ENCODE measurements at places on chromosomes 3 and 15.

- peak; percentile 79 for DNase-seq
Measured at GRCh38 chr3:127590593-127591465, at the start of gene TPRA1. TPRA1 (minus strand) TSS chr3:127590733; CDS start chr3:127580146, 10,587 bp downstream.

GRCh38 chr15:71051539-71051938 lies 63.7 kb upstream of the THSD4 start:
- DNase-seq: no peak

DNA sequence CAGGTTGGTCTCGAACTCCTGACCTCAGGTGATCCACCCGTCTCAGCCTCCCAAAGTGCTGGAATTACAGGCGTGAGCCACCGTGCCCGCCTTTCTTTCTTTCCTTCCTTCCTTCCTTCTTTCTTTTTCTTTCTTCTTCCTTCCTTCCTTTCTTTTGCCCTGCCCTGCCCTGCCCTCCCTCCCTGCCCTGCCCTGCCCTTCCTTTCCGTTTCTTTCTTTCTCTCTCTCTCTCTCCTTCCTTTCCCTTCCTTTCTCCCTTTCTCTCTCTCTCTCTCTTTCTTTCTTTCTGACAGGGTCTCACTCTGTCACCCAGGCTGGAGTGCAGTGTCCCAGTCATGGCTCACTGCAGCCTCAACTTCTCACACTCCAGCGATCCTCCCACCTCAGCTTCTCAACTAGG lies 74.6 kb downstream of the UMPS start:
- DNase-seq: no peak

DNA sequence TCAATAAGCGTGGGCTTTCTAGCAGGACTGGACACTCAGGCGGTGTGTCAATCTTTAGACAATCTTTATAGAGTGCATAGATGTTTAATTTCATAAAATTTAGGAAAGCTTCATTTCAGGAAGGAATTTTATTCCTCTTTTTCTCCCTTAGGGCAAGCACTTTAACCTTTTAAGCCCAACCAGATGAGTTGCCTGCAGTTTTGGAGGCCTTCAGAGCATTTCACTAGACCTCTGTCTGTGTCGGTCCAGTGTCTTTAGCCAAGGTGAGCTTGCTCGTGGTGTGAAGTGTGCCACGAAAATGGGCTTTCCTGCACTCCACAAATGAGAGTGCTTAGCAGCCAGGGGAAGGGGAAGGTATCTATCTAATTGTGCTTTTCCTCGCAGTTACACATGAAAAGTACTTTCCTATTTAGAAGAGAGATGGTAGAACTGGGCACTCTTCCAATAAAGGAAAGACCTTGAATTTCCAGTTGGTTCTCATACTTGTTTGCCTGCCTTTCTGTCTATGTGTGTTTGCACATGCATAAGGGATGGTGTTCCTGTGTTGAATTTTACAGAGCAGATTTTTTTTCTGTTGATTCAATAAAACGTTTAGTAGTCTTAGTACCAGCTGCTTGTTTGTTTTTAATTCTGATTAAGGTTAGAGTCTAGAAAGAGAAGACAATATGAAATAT lies 53.6 kb downstream of the FEZF2 start:
- DNase-seq: no peak

DNA sequence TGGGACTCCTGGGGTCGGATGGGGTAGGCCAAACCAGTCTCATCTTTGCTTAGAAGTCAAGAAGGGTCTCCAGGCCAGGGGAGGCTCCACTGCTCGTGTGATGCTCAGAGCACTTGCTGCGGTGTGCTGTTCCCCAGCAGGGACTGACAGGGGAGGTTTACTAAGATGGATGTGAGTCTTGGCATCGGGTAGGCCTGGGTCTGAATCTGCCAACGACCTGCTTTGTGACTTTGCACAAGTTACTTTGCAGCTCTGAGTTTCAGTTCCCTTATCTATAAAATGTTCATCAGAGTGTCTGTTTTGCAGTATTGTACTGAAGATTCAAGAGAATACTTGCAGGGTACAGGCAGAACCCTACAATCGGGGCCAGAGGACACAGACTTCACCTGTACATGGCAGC lies 17.3 kb upstream of the CDCP1 start:
- DNase-seq: no peak

DNA sequence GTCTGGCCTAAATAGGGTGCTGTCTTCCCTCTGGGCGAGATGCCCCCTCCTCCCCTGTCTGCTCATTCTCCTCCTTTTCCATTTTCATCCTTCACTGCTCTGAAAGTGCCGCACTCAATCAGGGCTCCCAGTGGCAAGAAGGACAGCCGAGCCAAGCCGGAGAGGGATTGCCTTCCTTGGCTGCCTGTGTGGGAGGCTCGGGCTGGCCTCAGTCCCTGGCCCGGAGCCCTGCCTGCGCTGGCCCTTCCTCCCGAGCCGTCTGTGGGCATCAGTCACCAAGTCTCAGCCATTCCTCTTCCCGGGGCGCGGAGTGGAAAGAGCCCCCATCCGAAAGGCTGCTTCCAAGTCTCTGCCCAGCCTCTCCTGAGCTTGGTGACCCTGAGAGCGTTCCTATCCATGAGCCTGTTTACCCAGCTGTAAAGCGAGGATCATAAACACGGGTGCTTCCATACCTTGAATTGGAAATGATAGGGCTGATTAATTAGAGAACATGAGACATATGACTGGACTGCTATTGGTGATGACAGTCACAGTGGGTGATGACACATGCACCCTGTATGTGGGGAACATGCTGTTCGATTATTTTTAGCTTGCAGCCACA lies 59.1 kb upstream of the TLE3 start:
- DNase-seq: no peak

GRCh38 chr3:152202976-152203626 lies 65.6 kb upstream of the MBNL1 start:
- no peak for DNase-seq

- no peak for DNase-seq
Measured at GRCh38 chr3:106452096-106452495, 583.3 kb upstream of the CBLB start.

- no peak for DNase-seq
Measured at GRCh38 chr3:171874251-171874681, 31.1 kb downstream of the TMEM212 start.

DNA sequence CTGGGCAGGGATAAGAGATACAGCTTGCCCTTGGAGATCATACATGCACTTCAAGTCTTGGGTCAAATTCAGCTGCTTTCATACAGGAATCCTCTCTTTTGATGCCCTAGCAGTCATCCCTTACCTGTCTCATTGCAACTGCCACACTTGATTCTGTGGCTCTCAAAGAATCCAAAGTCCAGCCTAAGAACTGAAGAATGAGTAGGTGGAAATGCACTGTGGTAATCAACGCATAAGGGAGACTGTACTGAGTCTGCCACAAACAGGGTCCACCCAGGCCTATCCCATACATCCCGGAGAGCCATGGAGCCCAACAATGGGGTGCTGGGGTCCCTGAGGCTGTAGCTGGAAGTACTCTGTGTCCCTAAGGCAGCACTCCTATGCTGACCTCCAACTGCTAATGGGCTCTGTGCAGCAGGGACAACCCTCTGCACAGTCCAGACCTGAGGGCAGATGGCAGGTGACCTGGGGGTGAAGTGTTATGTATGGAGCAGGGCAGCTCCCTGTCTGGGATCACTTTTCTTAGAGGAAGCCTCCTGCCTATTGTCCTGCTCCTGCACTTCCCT lies 1.7 kb upstream of the VPS18 start:
- DNase-seq: no peak

DNA sequence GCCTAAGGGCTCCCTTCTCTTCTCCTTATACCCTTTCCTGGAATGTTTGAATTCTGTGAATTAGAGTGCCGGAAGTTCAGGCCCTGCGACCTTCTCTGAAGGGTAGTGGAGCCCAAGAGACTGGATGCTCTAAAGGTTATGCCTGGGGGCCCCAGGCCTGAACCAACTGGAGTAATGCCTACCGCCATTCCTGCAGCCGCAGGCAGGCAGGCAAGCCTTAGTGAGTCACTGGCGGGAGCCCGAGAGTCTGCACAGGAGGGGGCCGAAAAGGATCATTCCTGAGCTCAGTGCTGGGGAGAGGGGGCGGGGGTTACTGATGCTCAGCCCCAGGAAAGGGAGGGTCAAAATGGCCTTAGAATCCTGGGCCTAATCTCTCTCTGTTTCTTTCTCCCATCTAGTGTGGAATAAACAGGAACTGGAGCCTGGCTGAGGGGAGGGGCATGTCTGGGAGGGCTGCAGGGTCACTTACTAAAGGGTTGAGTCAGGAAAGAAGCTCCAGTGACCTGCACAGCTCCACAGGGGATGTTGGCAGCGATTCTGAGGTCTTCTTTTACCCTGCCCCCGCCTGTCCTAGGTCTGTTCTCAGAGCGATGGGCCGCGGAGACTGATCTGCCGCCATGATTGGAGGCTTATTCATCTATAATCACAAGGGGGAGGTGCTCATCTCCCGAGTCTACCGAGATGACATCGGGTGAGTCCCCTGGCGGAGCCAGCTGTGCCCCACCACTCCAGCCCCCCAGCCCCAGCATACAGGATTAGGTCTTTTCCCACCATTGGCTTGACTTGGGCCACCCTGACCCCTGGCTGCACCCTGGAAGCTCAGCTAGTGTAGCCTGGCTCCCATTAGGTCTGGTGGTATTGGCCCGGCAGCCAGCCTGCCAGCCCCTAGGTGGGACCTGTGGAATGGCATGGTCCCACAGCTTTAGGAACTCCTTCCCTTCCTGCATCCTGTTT lies 2.0 kb downstream of the AP2M1 start:
- no peak for DNase-seq

- no peak for DNase-seq
Measured at GRCh38 chr3:122602011-122602710, 24.7 kb downstream of the PARP15 start.

- DNase-seq: no peak
Measured at GRCh38 chr15:32956006-32956405, 238.2 kb downstream of the GREM1 start.

DNA sequence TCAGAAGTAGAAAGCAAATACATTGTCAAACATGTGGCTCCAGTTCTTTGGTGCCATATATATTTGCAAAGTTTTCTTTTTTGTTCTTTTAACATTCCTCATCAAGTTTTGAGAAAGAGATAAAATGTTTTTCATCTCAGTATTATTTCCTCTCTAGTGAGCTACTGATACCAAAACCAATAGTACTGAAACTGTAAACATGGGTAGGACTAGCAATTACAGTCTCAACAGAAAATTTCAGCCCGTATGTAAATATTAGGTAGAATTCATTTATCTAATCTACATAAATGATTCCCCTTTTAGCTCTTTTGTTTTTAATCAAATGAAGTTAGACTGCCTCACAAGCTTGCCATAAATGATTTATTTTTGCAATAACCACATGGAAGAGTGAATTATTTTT lies 21.4 kb downstream of the SECISBP2L start:
- no peak for DNase-seq

GRCh38 chr3:125200731-125201139 lies 11.8 kb downstream of the SLC12A8 start:
- DNase-seq: no peak

DNA sequence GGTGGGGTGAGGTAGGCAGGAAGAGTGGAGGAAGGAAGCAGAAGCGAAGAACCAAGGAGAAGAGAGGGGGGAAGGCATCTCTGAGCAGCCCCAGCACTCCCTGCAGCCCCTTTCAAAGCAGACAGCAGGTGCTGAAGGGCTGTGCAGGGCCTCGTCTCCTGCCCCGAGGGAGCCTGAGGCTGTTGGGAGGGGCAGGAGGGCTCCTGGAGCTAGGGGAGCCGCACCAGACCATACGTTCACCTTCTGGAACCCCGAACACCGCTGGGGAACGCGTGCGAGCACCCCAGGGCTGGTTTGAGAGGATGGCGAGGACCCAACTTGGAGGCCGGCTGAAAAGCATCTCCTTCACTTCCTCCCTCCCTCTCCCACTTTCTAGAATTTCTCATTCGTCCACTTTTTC lies 259.8 kb downstream of the FAM43A start:
- no peak for DNase-seq

- DNase-seq: no peak
Measured at GRCh38 chr3:54506603-54507002, 384.3 kb downstream of the CACNA2D3 start.

DNA sequence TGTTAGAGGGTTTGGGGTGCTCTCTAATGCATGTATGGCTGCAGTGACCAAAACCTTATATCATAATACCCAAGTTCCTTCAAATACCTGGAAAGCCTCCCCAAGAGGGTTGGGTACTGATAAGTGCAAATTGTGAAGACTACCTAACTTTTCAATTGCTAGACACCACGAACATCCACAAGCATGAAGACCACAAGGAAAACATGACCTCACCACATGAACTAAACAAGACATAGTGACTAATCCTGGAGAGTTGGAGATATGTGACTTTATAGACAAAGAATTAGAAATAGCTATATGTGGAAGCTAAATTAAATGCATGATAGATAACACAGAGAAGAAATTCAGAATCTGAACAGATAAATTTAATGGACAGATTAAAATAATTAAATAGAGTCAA lies 23.9 kb upstream of the AADACL2 start:
- DNase-seq: no peak

DNA sequence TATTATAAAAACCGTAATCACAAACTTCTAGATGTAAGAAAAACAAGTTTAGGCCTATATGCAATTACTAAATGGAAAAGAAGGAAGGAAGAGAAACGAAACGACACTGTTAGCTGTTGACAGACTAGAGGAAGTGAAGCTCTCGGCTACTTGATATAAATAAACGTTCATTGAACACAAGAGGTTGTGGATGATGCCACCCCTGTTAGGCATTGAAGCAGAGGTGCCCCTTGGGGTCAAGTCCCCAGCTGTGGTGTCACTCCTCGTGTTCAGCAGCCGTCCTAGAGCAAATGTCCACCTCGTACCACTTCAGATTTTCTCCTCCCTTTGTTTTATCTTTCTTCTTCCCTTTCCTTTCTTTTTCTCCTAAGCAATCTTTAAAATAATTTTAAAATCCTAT lies 146.5 kb upstream of the UBE2E1 start:
- no peak for DNase-seq

DNA sequence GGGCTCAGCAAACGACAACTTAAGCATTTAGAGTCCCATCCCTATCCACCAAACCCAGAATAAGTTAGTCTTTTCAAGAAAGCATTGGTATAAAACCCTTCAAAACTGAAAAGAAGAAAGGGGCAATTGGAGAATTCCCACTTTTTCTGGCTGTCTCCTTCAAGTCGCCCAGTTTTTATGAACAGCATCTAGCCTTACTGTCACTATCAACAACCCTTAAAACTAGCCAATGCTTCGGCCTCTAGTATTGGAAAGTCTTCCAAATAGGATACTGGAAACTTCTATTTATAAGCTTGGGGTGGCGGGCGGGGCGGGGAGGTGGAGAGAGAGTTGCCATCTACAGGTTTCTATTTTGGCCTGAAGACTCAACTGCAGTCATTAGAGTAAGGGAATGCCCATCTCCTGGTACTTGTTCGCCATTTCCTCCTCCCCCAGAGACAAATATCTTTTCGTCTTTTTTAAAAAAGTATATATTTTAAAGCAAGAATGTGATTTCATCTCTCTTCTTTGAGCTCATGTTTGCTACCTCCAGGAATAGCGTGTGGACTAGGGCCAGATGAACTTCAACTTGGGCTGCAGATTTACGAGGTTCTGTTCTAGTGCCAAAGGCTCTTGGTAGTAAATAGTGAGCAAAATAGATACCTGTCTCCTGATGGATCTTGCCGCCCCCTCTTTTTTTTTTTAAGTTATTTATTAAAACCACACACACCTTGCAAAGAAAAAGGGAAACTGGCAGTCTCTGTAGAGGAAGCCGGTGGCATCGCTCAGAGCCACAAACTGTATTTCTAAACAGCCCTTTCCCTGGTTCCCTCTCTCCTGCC lies 2.7 kb downstream of the BCL6 start:
- DNase-seq: no peak

Data from mesothelial cell of epicardium (in vitro differentiated cells).